ENCODE measurements at places on chromosomes 2 and 18.

GRCh38 chr2:147198651-147199171 is 646.1 kb upstream of the ACVR2A start:
- no peak for DNase-seq

DNA sequence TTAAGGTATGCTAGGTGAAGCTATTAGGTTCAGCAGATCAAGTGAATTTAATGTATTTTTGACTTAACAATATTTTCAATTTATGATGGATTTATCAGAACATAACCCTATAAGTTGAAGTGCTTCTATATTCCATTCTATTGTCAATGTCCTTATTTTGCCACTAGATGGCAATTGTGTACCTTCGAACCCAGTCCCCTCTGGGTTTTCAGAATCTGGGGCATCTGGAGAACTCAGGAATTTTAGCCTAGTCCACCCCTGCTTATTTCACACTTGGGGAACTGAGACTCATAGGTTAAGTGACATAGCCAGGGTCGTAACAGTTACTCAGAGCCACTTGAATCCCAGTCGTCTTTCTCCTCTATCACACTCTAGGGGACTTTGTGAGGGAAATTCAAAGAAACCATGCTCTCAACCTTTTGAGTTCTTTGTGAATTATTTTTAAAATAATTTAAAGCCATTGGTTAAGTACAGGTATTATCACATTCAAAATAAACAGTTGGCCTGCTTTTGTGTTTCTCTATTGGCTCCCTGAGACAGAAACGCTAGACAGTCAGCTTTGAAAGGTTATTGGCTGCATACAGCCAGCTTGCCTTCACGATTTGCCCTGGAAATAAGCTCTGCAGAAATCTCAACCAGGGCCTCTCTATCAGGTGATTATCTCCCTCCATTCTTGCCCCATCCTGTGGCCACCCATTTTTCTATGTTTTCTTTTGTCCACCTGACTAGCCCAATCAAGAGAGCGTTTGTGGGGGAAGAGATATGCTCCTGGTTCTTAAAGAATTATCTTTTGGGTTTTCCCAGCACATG is 145.0 kb downstream of the TTC27 start:
- DNase-seq = no peak

DNA sequence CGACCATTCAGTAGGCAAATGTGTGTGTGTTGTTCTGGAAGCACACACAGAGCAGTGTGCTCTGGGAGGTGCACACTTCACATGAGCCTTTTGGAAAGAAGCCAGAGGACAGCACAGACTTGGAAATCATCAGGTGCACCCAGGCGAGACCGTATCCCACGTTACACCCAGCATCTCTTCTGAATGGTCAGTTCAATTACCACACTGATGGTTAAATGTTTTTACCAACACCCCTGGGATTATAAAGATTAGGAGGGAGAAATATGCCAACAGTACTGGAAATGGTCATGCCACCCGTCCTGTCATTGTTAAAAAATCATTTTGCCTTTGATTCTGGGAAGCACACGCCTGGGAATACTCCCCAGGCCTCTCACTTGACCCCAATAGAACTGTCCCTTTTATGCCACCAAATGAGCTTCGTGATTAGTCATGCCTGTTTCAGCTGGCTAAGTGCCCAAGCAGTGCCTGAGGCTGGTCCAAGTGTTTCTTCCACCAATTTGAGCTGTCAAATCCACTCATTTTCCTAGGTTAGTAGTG is 183.7 kb downstream of the NRP2 start:
- no peak for DNase-seq

DNA sequence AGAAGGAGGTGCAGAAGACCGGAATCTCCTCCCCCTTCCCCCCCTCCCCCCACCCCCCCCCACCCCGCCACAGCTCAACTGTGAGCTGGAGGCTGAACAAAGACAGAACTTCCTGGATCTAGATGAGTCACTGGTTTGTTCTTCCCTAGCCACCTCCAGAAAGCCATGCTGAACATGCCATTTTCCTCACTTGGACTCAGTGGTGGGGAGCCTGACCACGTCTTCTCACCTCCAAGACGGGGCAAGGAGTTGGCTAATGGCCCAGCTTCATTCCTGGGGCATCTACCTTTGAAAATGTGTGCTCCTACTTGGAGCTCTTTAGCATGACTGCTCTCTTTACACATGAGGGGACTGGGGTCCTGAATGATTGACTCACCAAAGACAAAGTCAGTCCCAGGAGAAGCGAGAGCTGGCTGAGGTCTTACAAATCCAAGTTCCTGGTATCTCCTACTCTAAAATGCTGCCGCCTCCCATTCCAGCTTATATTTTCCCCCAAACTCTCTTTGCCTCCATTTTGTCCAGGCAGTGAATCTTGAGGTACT is 22.6 kb upstream of the FZD5 start:
- no peak for DNase-seq

DNA sequence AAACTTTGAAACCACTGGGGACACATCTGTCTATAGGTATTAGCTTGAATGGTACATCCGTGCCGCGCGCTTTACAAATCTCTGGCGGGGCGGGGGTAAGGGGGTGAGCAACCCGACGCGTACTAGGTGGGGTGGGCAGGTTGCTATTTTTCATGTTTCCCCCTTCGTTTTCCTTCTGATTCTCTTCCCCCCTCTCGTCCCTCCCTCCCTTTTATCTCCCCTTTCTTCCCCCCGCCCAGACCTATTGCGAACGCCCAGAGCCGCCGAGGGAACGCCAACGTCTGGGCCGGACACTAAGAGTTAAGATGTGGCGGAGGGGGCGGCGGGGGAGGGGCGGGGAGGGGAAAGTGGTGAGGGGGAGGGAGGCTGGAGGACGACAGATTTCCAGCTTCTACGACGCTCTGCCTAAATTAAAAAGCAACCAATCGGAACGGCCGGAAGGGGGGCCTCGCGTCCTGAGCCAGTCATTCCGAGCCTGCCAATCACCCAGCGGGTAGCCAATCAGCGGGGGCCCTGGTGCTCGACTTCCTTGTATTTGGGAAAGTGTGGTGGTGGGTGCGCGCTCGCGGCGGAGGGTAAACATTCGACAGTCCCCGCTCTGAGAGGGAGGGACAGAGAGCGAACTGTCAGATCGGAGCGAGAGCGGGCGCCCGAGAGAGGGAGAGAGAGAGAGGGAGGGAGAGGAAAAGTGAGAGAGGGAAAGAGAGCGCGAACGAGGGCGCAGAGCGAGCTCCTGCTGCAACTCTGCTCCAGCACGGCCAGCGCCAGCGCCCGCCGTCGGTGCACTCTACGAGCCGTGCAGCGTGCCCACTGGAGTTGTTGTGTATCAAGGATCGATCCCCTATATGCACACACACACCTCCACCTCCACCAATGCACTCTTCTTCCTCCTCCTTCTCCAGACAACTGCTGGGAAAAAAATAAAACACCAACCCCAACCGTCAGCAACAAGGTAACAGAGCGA is at the start of gene POU3F3:
POU3F3 (plus strand) TSS at position 582 of the 964 bp plus-strand sequence. CDS start 1,396 bp downstream, outside the sequence.
- no peak for DNase-seq

- DNase-seq = no peak
These were observed 61.8 kb downstream of the EFEMP1 start for GRCh38 chr2:55861733-55862132.

- DNase-seq = no peak
These were observed 68.2 kb upstream of the CAB39 start for GRCh38 chr2:230644356-230644935.

GRCh38 chr2:128384956-128385355 is 66.3 kb upstream of the HS6ST1 start:
- DNase-seq = no peak

GRCh38 chr2:162677476-162677875 is 161.1 kb downstream of the KCNH7 start:
- no peak for DNase-seq

Measured in effector memory CD8-positive, alpha-beta T cell (primary cell).